ENCODE measurements at places on chromosomes 2 and 18. TPM values are rescaled to one million over a fixed set of nuclear protein-coding genes. Genes with fewer than 3 reads are reported as not detected.

The IL1B gene
- 2.5 TPM for total RNA-seq

The SMAD2 gene
- 28.5 TPM for total RNA-seq

The TTC21B gene
- total RNA-seq, result 40.5 TPM

DNA sequence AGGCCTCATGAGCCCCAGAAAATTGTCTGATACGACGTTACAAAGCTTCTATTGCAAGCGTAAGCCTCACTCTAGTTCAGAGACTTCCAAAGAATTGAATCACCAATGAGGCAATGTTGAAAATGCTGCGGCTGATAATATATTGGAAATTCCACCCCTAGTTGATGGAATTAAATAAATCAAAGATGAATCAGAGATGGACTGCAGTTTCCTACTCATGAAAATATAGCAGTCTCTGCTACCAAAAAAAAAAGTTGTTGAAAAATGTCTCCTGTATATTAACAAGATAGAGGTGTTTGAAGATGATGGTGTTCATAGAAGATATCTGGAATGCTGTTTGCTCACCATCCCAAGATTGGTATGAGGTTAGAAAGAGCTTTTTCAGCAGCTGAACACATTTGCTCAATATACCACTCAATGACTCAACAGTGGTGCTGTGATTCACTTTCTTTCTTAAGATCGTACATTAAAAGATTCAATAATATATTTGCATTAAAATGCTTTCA, 99.8 kb upstream of the ARHGAP28 start:
- no peak for DNase-seq
- no peak overlapping the region for H3K4me3 ChIP-seq
- H3K27me3 ChIP-seq, result no peaks in the 10 kb centered on the region
- no peak overlapping the region for H3K27ac ChIP-seq
- no peaks in the 10 kb centered on the region for H3K36me3 ChIP-seq
- H3K4me1 ChIP-seq, result peaks cover 14% of the 10 kb centered on the region

DNA sequence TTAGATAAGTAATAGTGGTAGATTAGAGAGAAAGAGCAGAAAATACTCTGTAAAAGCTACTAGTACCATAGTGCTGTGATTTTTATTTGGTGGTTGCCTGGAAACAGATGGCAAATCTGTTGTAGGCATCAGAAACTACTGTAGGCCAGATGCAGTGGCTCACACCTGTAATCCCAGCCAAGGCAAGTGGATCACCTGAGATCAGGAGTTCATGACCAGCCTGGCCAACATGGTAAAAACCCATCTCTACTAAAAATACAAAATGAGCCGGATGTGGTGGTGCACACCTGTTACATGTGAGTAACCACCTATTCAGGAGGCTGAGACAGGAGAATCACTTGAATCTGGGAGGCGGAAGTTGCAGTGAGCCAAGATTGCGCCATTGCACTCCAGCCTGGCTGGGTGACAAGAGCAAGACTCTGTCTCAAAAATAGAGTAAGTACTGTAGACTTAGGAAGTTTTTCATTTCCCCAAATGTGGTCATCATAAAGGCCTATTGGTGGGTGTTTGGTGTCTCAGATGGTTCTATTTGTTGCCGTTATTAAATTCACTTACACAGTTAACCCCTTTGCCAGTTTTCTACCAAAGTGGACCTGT, 79.6 kb downstream of the SPTBN1 start:
- no peak overlapping the region for H3K4me3 ChIP-seq
- no peaks in the 10 kb centered on the region for H3K27me3 ChIP-seq
- no peaks in the 10 kb centered on the region for H3K36me3 ChIP-seq
- no peak for DNase-seq
- peaks cover 44% of the 10 kb centered on the region for H3K4me1 ChIP-seq
- no peak overlapping the region for H3K27ac ChIP-seq

GRCh38 chr2:24930768-24931167, 10.7 kb upstream of the ADCY3 start:
- no peaks in the 10 kb centered on the region for H3K27me3 ChIP-seq
- H3K27ac ChIP-seq, result no peak overlapping the region
- H3K4me3 ChIP-seq, result no peak overlapping the region
- peaks cover 15% of the 10 kb centered on the region for H3K4me1 ChIP-seq
- DNase-seq, result no peak
- H3K36me3 ChIP-seq, result no peaks in the 10 kb centered on the region

DNA sequence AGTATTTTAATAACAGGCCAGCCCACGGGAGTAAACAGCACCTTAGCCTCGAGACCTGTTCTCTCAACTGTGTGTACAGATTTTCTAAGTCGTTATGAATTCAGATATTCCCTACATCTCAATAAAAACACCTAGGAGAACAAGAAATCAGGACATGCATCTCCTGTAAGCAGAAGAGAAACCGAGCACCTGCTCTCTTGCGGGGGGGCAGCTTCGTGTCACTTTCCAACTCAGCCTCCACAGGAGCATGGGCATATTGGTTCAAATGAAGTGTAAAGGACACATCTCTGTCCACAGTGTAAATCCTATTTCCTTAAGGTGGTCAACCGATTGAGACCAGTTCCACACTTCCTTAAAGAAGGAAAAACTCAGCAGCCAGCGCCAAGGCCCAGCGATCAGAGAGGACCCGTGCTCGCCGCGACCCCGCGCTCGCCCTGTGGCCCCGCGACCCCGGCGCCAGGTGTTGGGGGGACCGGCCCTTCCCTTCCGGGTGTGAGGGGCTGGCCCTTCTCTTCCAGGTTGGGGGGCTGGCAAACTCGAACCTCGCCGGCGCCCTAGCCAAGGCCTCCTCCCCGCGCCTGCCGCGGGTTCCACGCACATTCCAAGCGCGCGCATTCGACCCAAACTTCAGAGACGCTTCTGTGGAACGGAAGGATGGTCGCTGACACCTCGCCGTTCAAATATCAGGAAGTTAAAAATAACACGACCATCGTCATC, 652 bp downstream of the SH3YL1 start:
- no peaks in the 10 kb centered on the region for H3K27me3 ChIP-seq
- H3K36me3 ChIP-seq, result peaks cover 4% of the 10 kb centered on the region
- no peak for DNase-seq

- no peak overlapping the region for H3K27ac ChIP-seq
- no peaks in the 10 kb centered on the region for H3K27me3 ChIP-seq
- no peaks in the 10 kb centered on the region for H3K36me3 ChIP-seq
- DNase-seq, result no peak
- H3K4me3 ChIP-seq, result no peak overlapping the region
Measured at GRCh38 chr2:45173513-45173912, 164.3 kb upstream of the SIX2 start.

DNA sequence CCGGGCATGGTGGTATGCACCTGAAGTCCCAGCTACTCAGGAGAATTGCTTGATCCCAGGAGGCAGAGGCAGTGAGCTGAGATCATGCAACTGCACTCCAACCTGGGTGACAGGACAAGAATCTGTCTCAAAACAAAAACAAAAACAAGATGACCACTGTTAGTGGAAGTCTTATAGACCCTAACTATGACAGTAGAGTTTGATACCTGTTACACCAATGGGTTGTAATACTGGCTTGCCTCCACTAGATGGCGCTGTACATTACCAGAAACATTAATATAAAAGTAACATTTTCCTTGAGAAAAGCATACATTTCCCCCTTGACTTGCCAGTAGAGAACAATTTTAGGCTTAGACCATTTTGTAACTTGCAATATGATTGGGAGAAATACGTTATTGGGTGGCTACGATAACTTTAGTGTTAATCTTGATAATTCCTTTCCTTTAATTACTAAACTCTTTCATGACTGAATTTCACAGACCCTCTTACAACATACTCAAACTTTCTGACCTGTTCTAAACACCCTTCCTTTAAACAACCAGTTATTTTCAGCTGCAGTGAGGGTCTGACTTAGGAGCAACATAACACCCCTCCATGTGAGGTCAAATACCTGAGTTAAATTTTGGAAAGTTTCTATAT, 19.5 kb downstream of the SLC25A52 start:
- H3K36me3 ChIP-seq, result no peaks in the 10 kb centered on the region
- H3K4me3 ChIP-seq, result no peak overlapping the region
- H3K4me1 ChIP-seq, result no peaks in the 10 kb centered on the region
- no peak for DNase-seq
- H3K27ac ChIP-seq, result no peak overlapping the region

All from vagina (tissue), 2 donors.